Ascending aorta (tissue), 2 donors: ENCODE measurements at places on chromosomes 2 and 18.

GRCh38 chr2:204264085-204264553 is 281.2 kb upstream of the PARD3B start:
- no peak for DNase-seq

DNA sequence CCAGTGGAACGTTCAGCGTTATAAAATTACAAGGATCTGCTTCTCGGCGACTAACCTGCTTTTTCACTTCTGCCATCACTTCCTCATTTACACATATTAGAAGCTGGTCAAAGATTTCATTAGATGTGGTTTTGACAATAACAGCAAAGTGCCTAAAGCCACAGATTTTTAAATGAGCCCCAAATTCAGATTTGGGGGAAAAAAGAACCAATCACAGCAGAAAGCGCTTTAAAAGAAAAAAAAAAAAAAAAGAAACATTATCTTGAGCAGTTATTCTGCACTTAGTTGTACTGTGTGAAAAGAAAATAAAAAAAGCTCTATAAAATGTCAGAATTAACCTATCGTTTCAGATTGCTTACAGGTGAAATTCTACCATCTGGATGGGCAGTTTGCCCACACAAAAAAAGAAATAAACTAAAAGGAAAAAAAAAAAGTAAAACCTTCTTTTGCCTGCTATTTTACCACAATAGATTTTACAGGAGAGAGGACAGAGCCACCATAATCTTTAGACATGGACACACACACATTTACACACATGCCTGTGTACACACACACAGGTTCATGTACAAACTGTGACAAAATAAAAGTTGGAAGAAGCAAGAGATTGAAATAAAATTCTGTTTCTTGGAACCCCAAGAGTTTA is 167.2 kb downstream of the TCF4 start:
- no peak for DNase-seq

DNA sequence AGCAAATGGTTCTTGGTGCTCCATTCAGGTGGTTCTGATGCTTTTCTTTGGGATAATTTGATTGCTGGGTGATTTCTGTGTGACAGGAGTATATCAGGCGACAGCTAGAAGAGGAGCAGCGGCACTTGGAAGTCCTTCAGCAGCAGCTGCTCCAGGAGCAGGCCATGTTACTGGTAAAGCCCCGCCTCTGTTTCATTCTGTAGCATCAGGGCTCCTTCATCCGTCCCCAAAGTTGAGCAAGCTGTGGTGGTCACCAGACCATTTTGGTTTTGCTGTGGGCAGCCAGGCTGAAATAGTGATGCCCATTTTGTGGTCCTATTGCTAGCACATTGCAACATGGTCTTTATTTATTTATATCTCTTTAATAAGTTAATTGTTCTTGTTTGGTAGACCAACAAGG is 132.8 kb upstream of the IL1R2 start:
- DNase-seq = no peak

GRCh38 chr2:232240906-232241305 is 137.6 kb upstream of the ALPP start:
- no peak for DNase-seq

DNA sequence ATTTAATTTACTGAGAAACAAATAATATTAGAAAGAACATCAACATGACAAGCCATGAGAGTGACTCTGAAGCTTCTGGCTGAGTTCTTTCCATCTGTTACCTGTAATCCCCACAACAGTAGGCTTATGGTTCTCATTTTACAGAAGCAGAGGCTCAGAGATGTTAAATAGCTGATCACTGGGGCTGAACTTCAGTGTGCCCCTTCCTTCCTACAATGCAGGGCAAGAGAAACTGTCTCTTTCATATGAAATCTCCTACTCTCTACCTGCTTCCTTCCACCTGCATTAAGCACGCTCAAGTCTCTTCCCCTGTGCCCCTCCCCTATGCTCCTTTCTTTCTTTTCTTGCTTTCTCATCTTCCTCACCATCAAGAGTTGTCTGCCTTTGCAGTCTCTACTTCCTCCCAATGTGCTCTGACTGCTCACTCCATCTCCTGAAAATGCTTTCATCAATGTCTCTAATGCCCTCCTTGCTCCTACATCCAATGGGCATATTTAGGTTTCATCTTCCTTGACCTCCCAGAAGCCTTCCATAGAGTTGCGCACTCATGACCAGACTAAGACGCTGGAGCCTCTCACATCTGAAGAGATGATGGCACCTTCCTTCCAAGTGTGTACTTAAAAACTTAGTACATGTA is 23.7 kb downstream of the APOB start:
- DNase-seq = no peak

GRCh38 chr2:131105156-131105949 is at the start of gene PLEKHB2:
PLEKHB2 (plus strand) TSS chr2:131105336; CDS start chr2:131120942, 15,606 bp downstream.
- peak; percentile 96 for DNase-seq

DNA sequence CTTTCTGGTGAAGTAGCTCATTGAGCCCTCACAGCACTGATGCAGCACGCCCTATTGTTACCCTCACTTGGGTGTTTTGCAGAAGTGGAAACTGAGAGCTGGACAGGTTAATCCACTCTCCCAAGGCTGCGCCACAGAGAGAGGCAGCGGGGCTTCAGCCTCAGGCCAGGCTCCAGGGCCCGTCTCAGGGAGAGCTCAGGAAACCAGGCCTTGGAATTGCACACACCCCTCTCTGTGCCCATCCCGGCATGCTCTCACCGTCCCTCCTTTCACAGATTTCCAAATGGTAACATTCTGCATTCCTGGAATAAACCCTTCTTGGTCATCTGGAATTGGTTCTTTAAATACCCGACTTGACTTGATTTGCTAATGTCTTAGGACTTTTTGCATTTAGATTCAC is 51.5 kb downstream of the TWIST2 start:
- no peak for DNase-seq

GRCh38 chr2:225274751-225275150 is 124.8 kb upstream of the NYAP2 start:
- DNase-seq = no peak
